ENCODE measurements at places on chromosomes 5 and 9.

DNA sequence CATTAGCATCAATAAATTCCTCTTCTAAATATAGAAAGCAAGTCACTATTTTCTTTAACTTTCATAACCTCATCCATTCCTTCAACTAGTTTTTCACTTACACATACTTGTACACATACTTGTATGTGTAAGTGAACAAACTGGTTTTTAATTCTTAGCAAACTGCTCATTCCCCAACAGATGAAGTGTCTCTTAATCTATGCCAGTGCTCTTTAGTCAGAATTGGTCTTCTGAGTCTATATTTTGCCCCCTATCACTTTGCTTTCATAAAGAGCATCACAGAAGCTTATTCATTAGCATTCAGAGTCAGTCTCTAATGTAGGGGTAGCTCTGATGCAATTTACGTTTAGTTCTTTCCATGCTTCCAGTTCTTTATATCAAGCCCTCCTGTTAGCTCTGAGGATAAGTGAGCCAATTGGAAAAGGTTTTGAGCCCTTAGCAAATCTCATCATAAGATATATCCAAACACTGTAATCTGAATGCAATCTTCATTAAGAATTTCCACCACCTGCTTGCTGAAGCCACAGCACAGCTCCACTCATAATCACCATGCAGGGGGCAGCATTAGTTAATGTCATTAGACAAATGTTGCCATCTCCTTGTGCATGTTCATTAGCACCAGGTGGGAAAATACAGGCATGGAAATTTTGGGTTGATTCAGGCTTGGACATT is 178.5 kb upstream of the SLC24A2 start:
- DNase-seq = no peak

DNA sequence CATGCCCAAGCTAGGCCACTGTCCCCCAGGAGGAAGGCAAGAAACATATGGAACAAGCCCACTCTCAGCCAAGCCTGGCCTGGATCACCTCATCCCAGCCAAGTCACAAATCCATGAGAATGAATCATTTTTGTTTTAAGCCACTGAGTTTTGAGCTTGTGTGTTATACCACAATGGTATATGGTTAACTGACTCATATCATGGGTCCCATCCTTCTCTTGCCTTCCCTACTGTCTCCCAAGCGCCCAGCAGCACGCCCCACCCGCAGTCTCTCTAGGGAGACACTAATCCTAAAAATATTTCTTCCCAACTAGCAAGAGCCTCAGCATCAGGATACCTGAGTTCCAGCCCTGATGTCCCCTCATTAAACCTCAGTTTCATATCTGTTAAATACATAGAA is 248.1 kb downstream of the CDK5RAP2 start:
- DNase-seq = peak; percentile 17

DNA sequence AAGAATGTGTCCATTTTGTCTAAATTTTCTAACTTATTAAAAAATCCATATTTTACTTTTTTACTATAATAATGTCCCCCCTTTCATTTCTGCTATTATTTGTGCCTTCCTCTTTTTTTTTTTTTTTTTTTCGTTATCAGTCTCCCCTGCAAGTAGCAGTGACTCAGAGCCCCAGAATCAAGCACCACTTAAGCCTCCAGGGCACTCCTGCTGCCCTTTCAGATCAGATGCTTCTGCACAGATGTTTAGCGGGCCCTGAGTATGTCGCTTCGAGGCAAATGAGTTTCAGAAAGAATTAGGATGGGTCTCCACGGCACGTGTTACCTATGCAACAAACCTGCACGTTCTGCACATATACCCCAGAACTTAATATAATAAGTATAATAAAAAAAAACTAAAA is 11.7 kb downstream of the MED7 start:
- peak; percentile 9 for DNase-seq

- peak; percentile 35 for DNase-seq
Measured at GRCh38 chr9:92146610-92147009, 31.4 kb upstream of the SPTLC1 start.

GRCh38 chr5:31408814-31409213 is 123.1 kb downstream of the DROSHA start:
- peak; percentile 77 for DNase-seq

DNA sequence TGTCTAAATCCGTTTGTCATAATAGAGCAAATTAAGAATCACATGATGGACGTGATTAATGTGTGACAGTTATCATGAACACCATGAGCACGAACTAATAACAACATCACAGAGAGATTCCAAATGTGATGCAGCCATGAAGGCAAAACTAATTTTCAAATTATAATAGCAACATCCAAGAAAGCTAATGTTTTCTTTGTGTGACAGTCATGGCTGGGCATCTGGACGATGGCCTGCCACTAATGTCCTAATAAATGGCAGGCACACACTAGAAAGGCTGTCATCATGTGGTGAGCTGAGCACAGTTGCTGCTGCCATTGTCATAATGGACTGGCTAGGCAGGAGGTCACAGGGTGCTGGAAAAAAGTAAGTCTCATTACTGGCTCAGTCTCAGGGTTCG is 280.0 kb upstream of the EFNA5 start:
- no peak for DNase-seq

DNA sequence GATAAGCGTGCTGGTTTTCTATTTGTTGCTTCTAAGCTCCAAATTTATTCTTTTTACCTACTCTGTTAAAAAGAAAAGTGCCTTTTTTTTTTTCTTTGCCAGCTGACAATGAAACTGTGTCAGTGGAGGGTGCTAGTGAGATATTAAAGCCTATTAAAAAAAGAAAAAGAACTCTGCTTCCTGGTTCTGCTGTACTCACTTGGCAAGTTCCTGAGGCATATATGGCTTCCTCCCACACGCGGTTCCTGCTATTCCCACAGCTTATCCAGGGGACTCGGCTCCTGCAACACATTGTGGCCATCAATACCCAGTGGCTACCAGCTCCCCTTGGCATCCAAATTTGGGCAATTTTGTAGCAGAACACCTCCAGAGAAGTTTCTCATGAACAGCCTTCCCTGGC is 1977.7 kb upstream of the CDH9 start:
- no peak for DNase-seq

DNA sequence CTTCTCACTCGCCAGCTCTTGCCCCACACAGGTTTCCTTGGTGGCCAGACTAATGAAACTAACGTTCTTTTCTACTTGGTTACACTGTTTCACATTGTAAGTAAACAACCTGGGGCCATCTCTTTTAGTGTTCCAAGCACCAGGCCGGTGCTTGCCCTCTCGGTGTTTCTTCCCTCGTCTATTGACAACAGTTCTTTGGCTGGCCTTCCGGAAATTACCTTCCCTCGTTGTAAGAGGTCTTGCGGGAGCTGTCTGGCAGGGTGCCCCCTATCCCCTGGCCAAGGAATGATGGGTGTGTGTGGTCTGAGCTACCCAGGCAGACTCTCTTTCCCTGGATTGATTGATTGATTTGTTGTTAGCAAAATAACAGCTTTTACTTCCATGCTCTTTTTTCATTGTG is 918 bp upstream of the MYMK start:
- no peak for DNase-seq

DNA sequence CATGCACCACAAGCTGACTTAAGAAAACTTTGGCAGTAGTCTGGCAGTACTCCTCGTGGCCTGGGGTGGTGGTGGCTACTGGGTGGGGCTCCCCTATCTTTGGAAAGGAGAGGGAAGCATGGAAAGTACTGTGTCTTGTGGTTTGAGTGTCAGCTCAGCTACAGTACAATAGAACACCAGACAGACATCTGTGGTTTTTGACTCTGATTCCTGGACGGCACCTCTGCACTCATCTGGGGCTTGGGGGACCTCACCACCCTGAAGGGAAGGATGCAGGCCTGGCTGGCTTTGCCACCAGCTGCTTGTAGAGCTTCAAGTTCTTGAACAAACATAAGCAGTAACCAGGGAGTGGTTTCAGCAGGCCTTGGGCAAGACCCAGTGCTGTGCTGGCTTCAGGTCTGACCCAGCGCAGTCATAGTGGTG is 40.6 kb downstream of the TNFSF8 start:
- no peak for DNase-seq

DNA sequence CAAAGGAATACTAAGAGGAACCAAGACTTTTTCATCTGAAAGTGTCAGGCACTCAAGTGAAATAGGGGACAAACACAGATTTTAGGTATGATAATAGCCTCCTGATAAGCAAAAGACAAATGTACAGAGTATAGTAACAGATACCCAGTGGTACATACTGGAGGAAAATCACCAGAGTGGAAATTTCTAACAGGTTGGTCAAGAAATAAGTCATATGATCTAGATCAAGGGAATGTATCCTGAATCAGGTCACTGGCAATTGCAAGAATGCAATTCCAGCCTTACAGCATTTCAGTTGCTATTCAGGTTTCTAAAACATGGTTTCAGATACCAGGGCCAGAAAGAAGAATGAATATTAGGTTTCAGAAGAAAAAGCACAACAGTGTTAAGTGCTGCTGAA is 82.2 kb upstream of the SLCO6A1 start:
- no peak for DNase-seq

- no peak for DNase-seq
Measured at GRCh38 chr5:3049261-3049660, 297.8 kb upstream of the IRX2 start.

- peak; percentile 47 for DNase-seq
Measured at GRCh38 chr5:151123897-151124751, 33.5 kb downstream of the ANXA6 start.

DNA sequence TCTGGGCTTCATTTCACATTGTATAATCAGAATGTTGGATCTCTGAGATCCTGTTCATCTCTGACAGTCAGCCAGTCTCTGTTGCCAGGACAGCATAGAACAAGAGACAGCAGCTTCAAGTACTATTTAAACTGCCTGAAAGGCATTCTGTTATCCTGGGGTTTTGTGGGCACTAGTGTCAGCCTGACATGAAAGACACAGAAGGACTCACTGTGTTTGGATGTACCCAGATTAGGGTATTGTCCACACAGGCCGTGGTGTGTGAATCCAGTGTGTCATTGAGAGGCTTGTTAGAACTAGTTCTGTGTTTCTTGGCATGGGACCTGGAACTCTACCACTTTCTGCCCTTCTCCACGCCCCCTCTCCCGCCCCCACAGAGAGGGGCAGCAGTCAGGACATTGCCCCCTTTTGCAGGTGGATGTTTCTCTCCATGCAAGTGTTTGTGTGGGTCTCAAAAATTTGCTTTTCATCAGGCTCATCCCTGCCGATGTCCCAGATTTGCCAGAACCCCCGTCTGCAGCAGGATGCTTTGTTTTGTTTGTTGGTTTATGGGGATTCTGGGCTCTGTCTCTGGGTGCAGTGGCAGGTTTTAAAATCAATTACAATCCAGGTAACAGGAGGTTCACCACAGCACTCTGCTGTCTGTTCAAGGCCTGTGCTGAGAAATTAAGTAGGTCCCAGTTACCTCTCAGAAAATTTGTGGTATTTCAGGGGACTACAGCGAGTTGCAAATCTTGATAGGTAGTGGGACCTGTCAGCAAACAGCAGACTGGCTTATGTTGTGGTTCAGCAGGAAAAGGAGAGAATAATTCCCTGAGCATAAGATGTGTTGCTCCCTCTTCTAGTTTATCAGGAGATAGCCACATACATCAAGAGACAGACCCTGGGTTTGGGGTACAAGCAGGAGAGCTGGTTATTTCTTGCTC is 144.6 kb downstream of the DOCK2 start:
- no peak for DNase-seq

GRCh38 chr5:85741972-85742371 is 875.8 kb upstream of the COX7C start:
- no peak for DNase-seq

GRCh38 chr5:15993334-15993733 is 186.3 kb downstream of the MARCHF11 start:
- peak; percentile 90 for DNase-seq

DNA sequence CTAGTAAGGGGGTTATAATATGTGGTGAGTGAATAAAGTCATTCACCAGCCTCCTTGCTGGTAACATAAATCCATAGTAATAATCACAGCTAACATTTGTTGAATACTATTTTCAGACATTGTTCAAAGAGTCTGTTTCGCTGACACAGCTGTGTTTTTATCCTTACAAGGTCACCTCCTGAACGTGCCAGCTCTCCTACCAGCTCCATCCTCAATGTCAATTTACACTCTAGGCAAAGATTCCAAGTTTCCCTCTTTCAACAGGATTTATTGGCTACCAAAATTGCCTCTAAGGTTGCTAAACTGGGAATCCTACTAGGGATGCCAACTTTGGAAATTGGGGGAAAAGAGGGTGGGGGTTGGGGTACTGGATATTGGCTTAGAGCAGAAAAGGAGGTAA is 30.7 kb upstream of the SMC5 start:
- no peak for DNase-seq

- no peak for DNase-seq
Measured at GRCh38 chr9:120264528-120264927, 315.4 kb downstream of the CDK5RAP2 start.

GRCh38 chr9:28951945-28952344 is 1378.7 kb upstream of the C9orf72 start:
- DNase-seq = no peak

- DNase-seq = no peak
Measured at GRCh38 chr5:88761939-88762338, 121.0 kb downstream of the MEF2C start.

- DNase-seq = no peak
Measured at GRCh38 chr9:137095664-137096517, 9.1 kb downstream of the MAN1B1 start.

DNA sequence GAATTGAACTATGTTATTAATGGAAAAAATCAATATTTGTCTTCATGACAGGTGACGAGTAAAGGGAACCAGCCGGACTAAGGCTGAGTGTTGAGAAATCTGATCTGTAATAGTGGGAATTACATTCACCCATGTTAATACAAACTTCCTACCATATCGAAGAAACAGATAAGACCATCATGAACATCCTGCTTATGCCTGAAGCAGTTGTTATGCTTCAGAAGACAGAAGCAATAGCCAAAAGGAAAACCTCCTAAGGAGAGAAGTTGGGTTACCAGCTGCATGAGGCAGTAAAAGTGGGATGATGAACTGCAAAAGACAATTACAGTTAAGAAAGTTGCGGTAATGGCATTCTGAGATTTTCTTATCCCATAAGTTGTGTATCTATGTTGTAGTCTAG is 281.5 kb downstream of the GABRB2 start:
- DNase-seq = no peak

- DNase-seq = peak; percentile 22
Measured at GRCh38 chr5:106680330-106680729, 990.4 kb downstream of the EFNA5 start.

DNA sequence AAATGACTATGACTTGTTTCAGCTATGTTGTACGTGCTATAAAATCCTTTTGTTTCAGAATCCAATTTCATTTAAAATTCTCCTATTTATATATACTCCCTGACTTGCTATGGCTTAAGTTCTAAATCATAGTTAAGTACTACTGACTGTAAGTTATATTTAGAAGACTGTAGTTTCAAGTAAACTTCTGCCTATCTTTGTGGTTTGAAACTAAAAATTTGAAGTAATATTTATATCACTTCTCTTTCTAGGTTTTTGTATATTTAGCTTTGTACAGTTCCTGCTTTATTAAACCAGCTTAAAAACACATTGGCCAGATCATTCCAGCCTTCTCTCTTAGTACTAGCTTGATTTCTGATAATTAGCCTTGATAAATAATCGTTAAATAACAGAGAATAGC is 196.3 kb downstream of the MLLT3 start:
- DNase-seq = no peak

DNA sequence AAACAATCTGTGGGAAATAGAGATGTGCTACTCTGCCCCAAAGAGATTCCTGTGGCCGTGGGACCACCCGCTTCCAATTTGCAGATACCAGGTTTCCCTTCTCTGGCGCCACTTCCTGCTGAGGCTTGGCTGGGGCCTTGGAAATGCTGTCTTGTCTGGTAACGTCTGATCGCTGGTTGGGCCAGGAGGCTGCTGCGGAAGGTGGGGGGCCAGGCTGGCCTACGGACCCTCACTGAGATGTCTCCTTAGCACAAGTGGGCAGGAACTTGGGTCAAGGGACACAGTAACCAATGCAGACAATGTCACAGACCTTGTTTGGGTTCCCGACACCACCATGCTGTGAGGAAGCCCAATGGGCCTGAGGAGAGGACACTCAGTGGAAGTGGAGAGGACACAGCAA is 31.7 kb upstream of the IRX4 start:
- no peak for DNase-seq
